ENCODE measurements at places on chromosomes 4 and X. TPM values are rescaled to one million over a fixed set of nuclear protein-coding genes. Genes with fewer than 3 reads are reported as not detected.

GRCh38 chr4:138405934-138406567 lies 163.9 kb upstream of the SLC7A11 start:
- DNase-seq, result no peak

DNA sequence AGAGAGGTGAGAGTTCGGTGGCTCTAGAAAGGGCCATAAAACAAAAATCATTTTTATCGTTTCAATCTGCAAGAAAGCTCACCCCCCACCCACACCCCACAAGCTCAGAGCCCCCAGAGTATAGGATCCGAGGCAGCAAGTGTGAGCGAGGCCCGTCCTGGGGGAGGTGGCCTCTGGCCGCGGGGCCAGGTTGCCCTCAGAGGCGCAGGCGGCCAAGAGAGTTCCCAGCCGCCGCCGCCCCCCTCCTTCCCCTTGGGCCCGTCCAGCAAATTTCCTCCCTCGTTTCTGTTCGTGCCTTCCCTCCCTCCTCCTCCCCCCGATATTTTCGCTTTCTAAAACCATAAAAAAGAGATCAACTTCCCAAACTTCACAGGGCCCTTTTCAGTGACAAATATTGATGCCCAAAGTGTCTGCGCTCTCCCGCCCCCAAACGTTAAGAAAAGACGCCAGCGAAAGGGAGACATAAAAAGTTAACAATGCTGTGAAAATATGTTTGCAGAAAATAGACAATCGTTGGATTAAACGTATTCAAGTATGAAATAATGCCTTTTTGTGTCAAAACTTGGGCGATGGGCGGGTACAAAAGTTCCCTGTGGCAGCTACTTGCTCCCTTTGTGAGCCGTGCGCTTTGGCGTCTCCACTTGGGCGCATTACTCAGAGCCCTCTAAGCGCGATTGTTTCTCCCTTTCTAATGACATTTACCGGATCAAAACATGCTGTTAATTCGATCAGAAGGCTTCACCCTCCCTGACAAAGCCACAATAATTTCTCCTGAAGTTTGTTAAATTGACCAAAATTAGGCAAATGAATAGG lies 1.1 kb upstream of the HELT start:
- no peak for DNase-seq

DNA sequence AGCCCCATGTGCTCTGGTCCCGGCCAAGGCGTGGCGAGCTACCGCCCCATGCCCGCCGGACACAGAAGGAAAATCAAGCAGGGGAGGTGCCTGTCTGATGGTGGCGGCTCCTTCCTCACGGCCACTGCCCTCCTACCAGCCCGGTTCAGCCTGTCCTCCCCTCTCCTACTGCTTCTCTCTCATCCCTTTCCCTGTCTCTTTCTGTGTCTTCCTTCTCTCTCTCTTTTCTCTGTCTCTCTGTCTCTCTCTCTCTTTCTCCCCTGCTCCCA lies 279.1 kb downstream of the ASMT start:
- no peak for DNase-seq

DNA sequence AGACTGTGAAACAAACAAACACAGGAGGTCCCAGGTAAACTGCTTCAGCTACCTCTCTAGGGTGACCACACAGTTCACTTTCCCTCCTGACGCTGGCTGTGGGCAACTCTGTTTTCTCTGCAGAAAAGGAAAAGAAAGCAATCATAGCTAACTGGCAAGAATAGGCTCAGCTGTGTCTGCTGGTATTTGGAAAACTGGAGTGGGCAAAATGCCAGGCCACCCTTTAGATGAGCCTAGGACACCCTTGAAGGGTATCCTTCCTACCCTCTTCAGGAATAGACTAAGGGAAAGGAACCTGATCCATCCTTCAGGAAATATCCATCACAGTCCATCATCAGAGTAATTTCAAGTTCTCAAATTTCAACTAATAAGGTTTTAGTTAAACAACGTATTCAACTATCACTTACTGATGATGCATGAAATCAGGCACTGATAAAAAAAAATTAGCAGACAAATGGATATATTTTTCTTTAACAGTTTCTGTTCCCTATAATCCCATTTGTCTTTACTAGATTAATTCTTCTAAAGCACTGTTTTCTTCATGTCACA lies 60.9 kb downstream of the CAMK2D start:
- DNase-seq, result no peak

GRCh38 chr4:75513526-75514130 lies 575 bp downstream of the RCHY1 start:
- peak; percentile 22 for DNase-seq

DNA sequence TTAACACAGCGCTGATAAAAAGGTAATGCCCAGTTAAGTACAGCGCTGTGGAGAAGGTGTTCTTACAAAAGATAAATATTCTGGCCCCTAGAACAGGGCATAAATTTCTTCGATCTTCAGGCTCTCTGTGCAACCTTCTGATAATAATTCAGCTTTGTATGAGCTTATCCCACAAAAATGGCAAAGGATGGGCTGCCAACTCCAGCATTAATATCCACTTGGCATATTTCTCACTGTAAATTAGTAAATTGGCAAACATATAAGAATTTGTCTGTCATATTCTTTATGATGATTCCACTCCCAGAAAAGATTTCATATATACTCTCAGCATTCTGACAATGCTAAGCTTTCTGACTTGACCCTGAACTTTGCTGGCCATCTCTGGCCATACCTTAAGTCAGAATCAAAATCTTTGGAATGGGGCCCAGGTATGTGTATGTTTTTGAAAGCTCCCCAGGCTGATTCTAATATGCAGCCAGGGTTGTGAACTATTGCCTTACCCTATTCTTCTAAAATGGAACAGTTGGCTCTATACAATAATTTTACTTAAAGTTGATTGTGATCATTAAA lies 134.8 kb downstream of the FRYL start:
- no peak for DNase-seq

DNA sequence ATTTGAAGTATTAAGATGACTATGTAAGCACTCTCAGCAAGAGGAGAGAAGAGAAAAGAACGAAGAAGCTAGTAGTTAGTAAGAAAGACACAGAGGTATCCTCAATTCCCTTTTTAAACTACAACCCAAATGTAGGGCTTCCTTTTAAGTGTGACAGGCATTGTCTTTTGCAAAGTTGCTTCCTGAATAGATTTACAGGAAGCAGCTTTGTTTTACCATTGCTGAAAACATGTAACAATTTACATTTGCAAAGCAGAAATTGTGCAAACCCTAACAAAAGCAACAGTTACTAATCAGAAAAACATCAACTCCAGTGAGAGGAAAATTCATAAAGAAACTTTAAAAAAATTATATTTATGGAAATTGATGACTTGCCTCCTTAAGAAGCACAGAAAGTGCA lies 96.4 kb downstream of the FAM13A start:
- no peak for DNase-seq

DNA sequence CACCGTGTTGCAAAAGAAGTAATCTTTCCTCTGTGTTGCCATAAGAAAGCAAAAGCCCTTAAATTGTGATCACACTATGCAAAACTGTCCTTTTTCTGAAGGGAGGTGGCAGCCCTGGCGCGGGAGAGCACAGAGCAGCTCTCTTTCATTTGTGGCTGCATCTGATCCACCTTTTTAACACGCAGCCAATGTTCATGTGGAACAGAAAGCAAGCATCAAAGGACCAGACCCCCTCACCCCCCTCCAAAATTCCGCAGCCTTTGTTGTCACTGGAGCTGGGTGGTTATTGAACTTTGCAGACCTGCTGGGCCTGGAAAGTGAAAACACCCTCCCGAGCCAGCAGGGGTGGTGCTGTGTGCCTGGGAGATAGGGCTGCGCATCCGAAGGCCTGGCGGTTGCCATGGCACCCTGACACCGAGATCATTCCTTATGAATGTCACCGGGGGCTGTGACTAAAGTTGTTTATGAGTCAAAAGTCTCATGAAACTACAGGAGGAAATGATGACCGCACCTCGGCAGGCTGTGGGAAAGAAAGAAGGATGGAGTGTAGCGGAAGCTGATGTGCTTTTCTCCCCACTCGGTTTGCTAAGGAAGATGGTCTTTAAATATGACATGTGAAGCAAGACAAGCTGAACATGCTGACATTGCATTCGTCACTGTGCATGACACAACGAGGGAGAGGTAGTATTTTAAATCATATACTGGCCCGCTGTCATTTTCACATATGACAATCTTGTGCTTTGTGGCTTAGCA lies 367.4 kb downstream of the UNC5C start:
- DNase-seq, result no peak

- no peak for DNase-seq
Observed at GRCh38 chr4:109648266-109648996, 54.8 kb downstream of the CASP6 start.

- DNase-seq, result no peak
Observed at GRCh38 chrX:110667706-110668105, 127.9 kb downstream of the CHRDL1 start.

DNA sequence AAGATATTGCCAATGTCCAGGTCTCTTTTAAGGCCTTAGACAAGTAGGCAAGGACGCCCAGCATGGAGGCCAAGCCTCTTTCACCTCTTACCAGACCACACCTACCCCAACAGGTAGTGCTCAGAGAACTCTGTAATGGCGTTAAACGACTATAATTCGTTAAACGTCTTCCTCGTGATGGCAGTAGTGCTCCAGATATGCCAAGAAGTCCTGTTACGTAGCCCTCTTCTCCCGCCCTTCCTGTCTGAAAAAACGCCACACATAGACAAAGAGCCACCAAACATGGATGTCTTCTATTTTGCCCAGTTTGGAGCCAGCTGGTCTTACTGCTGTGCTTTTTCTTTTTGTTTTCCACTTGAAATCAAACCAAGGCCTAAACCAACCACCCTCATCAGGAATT lies 190.7 kb downstream of the OR13H1 start:
- no peak for DNase-seq

GRCh38 chr4:27176400-27176799 lies 315.8 kb downstream of the STIM2 start:
- no peak for DNase-seq

DNA sequence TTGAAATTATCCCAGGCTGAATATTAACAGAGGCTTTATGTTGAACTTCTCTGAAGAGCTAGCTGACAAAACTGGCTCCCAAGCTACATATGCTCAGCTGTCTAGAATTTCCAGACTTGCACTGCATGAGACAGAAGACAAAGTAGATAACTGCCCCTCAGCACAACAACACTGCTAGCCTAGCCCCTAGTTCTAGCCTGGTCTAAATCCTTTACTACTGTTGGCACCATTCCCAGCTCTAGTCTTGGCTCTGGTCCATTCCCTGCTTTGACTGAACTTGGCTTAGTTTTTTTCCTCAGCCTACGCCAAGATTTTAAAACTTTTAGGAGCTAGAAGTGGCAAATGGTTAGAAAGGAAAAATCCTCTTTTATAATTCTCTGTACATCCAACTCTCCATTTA lies 7.6 kb upstream of the OPHN1 start:
- DNase-seq, result no peak

GRCh38 chrX:136292656-136293055 lies 8.1 kb upstream of the ADGRG4 start:
- no peak for DNase-seq

GRCh38 chr4:26503427-26503826 lies 13.1 kb upstream of the CCKAR start:
- DNase-seq, result no peak

DNA sequence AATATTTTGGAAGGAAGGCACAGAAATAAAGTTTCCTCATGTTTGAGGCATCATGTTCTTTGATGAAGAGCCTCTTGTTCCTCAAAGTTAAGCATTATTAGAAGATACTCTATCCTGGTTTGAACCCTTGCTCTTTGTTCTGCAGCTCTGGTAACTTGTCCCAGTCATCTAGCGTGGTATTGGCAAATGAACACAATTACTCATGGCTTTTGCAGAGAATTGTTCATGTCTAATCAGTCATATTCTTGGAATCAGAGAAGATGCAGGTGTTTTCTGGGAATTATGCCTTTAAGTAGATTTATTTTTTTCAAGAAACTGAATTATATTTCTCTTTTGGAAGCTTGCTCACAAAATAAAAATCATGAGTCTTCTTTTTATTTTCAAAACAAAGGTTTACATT lies 52.9 kb upstream of the HPGDS start:
- no peak for DNase-seq

DNA sequence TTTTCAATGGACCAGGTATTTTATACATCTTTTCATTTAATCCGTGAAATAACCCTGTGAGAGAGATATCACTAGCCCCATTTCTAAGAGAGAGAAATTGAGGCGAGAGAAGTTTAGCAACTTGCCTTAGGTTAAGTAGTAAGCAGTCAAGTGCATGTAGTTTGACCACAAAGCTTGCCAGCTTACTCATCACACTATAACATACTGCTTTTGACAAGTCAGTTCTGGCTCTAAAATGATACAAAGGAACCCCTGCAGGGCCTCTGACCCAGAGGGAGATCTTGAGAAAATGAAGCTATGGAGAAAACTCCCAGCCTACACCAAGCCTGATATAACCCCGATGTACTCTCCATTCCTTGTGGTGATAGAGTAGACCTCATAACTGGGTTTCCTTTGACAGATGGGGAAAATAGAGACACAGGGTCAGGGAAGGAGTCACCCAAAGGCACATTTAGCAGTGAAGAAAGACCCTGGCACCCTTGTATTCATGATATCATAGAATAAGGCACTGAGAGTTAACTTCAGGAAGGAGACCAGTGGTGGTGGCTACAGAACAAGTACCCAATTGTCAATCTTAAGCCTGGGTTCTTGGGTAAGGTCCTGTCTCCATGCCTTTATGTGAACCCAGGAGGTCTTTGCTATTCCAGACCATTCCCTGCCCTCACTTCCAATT lies 60.2 kb upstream of the MSN start:
- no peak for DNase-seq

KIT gene
- 19.7 TPM for polyA plus RNA-seq

UPF3B gene
- polyA plus RNA-seq, result 34.5 TPM

GUCY1A1 gene
- polyA plus RNA-seq, result 86.4 TPM

ZAR1 gene
- polyA plus RNA-seq, result not detected

ZNF157 gene
- 1.4 TPM for polyA plus RNA-seq

WDR19 gene
- polyA plus RNA-seq, result 86.0 TPM

ADH7 gene
- polyA plus RNA-seq, result not detected

TMEM271 gene
- not detected for polyA plus RNA-seq

MCF2 gene
- 0.92 TPM for polyA plus RNA-seq

CDS1 gene
- 30.9 TPM for polyA plus RNA-seq

SH3D19 gene
- 32.1 TPM for polyA plus RNA-seq

KLHL2 gene
- polyA plus RNA-seq, result 26.3 TPM

IL3RA gene
- polyA plus RNA-seq, result 15.8 TPM

SOWAHD gene
- polyA plus RNA-seq, result 0.56 TPM

ARR3 gene
- polyA plus RNA-seq, result 1.2 TPM

PLS3 gene
- polyA plus RNA-seq, result 263 TPM

ADH1A gene
- 1.0 TPM for polyA plus RNA-seq

All from left renal pelvis (tissue), 4 donors.